ENCODE measurements at places on chromosomes 4 and X.

- no peak for DNase-seq
These were observed 30.4 kb downstream of the TBC1D14 start for GRCh38 chr4:6939761-6940743.

GRCh38 chr4:5619913-5620625 lies 88.3 kb downstream of the EVC2 start:
- no peak for DNase-seq

DNA sequence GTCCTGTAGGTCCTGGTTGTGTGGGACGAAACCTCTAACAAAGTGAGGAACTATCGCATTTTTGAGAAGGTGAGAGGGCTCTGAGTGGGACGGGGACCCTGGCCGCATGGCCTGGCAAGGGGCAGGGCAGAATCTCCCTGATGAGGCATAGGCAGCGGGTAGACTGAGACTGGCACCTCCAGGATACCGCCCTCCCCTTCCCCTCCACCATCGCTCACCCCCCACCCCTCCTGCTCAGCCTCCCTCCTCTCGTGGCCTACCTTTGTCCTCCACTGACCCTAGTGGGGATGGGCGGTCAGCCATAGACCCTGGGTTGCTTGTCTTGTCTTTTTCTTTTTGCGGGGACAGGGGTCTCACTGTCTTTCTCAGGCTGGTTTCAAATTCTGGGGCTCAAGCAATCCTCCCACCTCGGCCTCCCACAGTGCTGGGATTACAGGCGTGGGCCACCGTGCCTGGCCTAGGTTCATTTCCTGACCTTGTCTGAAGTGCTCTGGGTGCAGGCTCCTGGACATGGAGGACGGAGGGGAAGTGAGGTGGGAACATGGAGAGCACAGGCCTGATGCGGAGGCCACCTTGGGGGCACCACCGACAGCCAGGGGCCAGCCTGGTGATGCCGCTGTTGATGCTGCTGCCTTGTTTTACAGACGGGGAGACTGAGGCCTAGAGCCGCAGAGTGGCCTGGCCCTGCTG lies 10.5 kb upstream of the ADD1 start:
- no peak for DNase-seq

DNA sequence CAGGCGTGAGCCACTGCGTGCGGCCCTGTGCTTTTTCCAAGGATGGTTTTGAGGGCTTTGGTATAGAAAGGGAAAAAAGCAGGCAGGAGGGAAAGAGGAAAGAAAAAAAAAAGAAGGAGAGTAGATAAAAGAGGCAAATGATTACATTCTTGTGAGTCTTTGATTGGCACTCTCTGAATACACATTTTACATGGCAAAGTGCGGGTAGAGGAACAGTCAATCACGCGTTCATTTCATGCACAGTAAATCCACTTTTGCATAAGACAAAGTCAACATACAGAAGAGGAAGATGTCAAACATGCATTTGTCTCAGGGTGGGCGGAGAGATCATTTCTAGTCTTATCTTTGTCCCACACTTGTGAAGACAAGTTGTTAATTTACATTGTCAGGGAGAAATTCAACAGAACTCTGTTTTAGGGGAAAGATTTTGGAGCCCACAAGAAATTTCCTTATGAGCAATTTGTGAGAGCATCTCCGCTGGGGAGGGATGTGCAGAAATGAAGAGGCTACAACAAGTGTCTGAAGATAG lies 183.2 kb downstream of the DHRSX start:
- DNase-seq: no peak

DNA sequence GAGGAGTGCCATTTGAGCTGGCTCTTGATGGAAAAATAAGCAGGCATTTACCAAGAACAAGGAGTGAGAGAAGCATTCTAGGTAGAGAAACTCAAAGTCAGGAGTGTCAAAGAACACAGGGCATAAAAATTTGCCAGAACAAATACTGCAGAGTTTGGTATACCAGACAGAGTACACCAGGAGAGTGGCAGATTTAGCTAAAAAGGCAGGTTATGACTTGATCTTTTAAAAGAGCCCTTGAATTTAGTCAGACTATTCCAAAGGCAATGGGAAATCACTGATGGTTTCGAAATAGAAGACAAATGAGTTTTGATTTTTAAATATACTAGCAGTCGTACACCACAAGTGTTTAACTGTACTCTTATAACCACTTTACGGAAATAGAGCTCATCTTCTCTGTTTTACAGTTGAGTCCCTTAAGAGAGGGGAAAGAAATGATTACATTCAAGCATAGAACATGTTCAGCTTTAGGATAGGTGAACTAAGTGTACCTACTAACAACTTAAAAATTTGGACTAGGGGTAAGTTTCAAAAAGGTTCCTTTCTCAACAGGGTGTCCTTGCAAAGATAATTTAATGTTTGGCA lies 10.2 kb downstream of the UBE2D3 start:
- no peak for DNase-seq

- DNase-seq: no peak
These were observed 2.7 kb downstream of the JAKMIP1 start for GRCh38 chr4:6197433-6198174.

- no peak for DNase-seq
These were observed 10.4 kb downstream of the CORIN start for GRCh38 chr4:47827343-47828047.

DNA sequence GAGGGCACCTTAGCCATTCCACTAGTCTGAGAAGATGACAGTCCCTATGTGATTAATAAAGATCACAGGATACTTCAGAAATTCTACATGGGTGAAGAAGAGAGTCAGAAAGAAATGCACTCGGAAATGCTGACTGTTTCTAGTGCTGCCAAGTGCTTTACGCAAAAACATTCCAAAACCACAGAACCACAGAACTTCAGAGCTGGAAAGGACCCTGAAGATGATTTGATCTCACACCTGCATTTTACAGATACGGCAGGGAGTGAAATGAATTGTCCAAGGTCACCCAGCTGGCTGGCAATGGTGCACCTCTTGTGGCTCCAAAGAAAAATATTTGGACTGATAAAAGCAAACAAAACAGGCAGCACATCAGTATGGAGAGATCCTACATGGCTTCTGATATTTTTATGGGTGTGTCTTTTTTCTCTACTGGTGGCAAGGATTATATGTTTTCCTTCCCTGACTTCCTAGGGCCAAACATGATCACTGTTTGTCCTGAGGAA lies 115.9 kb downstream of the MAML3 start:
- no peak for DNase-seq

DNA sequence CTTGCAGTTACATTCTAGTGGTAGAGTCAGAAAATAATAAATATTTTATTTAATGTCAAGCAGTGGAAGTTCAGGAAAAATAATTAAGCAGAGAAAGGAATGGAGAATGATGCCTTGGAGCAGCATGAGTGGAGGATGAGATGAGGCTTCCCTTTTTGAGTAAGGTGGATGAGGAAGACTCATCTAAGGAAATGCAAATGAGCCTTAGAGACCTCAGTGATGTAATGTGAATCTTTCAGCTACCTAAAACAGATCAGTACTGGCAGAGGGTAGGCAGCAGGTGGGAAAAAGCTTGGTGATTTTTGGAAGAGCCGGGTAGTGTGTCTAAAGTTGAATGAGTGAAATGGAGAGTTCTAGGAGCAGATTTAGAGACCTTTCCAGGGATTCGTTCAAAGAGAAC lies 118.2 kb downstream of the GRID2 start:
- DNase-seq: no peak

DNA sequence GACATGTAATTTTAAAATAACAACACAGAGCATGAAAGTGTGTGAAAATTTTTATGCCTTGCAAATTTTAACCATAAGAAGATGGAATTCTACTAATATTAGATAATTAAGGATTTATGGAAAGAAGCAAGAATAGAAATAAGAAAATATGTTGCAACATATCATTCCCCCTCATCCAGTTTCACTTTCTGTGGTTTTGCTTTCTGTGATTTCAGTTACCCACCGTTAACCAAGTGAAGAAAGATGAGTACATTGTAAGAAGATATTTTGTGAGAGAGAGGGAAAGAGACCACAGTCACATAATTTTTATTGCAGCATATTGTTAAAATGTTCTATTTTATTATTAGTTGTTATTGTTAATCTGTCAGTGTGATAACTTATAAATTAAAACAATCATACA lies 77.9 kb downstream of the ADAM29 start:
- DNase-seq: no peak

DNA sequence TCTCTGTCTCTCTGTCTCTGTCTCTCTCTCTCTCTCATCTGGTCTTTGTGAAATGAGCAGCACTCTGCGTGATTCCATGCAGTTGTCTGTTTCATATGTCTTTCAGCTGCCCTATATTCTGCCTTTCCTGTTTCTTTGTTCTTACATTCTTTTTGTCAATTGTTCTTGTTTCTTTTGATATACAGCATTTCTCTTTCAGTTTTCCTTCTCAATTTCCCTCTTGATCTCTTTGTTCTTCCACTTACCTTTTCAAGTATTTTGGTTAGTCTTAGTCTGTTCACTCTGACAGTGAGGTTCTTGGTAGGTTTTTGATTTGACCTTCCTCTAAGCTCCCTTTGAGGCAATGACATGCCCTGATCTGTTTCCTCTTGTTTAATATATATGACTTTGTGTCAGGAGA lies 20.4 kb downstream of the ZNF157 start:
- DNase-seq: no peak

- no peak for DNase-seq
These were observed 30.6 kb downstream of the HSD17B11 start for GRCh38 chr4:87360338-87360935.

DNA sequence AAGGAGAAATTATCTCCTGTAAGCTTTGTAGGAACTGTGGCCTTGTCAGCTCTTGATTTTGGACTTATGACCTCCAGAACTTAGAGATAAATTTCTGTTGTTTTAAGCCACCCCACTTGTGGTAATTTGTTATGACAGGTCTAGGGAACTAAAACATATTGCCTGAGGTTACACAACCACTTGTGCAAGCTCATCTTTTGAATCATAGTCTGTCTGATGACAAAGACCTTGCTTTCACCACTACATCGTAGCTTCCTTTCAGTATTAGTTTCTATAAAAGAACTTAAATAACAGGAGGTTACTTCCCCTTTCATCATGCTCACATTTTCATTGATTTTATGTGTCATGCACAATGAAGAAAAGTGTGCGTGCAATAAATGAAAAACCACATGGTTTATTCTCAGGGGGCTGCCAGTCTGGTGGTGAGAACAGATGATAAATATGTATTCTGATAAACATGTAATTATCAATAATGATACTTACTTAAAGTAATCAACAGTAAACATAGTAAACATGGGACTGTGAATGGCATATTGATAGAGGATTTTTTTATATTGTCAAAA lies 690.0 kb upstream of the HS3ST1 start:
- no peak for DNase-seq

GRCh38 chr4:120718979-120719566 lies 203.5 kb downstream of the PRDM5 start:
- no peak for DNase-seq

- no peak for DNase-seq
These were observed 1.2 kb upstream of the SLC2A9 start for GRCh38 chr4:10022346-10023049.

DNA sequence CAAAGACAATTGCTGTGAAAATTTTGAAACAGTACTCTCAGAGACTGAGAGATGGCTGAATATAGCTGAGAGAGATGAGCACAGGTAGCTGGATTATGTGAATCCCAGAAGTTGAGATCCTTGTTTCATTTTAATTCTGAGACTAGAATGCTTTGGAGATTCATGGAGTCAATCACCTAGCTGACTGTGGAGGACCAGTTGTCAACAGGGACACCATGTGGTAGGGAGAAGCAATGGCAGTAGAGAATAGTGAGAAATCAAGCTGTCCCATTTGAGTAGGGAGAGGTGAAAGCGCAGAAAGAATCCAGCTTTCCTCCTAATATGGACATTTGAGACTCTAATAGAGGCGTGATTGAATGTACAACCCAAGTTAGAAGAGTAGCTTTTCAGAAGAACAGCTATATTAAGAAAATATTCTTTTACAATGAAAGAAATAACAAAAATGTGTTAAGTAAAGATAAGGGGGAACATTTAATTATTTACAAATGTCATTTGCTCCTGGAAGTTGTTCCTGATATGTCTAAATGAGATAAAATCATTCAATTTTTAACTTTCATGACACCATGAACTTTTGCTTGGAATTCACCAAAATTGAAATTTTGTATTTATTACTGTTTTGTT lies 30.3 kb upstream of the GLRB start:
- DNase-seq: no peak

- no peak for DNase-seq
These were observed 186.5 kb downstream of the BANK1 start for GRCh38 chr4:101977076-101977475.

DNA sequence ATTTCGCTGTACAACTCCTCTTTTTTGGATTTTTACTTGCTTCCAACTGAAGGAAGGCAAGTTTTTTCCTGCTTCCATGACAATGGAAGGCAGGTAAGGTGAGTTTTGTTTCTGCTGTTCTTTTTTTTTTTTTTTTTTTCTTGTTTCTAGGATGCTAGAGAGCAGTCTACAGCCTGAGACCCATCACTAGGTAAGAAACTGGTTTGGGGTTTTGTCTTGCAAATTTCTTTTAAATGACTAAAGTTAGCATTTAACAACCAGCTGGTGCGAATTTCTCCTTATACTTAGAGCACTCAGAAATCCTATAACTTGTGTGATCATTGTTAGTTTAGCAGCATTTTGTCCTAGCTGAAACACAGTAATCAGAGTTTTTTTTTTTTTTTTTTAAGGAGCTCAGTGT lies 378.4 kb upstream of the CNKSR2 start:
- no peak for DNase-seq

DNA sequence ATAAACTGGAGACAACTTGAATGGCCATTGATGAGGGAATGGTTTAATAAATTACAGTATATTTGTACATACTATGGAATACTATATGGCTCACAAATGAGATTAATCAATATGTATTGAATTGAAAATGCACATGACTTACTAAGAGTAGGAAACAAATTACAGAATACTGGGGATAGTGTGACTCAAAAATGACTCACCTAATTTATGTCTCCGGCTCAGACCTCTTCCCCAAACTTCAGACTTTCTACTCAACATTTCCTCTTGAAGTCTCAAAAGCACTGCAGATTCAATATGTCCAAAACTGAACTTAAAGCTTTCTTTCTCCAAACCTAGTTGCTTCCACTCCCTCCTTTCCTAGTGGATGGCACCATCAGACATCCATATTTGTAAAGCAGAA lies 28.8 kb upstream of the GRIA3 start:
- DNase-seq: no peak

DNA sequence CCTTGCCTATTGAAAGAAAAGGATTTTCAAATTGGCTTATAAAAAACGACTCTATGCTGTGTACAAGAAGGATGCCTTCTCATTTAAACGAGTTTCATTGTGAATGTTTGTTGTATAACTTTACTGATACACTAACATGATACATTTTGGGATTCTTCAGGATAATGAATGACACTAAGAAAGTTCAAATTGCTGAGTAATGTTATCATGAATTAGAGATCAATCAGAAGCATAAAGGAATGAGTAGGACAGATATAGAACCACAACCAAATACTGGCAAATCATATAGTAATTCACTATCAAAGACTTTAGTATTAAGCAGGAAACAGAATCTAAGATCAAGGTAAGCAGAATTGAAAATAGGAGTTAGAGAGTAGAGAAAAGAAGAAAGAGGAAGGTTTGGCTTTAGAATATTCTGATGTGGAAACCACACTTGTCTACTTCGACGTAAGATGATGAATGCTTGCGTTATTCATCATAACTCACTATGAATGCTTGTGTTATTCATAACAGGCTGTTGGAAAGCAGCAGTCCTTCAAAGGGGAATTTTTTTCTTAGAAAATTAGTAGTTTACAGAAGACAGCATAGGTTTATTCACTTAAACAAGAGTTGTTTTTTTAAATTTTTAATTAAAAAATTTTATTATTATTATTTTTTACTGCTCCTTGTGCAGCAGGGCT lies 13.4 kb downstream of the CCDC158 start:
- no peak for DNase-seq
